ENCODE measurements at places on chromosomes 11 and 22. TPM values are rescaled to one million over a fixed set of nuclear protein-coding genes. Genes with fewer than 3 reads are reported as not detected.

The NAALAD2 gene
- not detected for total RNA-seq

The GAS2L1 gene
- 7.5 TPM for total RNA-seq

The OR2AG1 gene
- total RNA-seq: not detected

The SERPING1 gene
- 0.21 TPM for total RNA-seq

The FOXRED2 gene
- 13.1 TPM for total RNA-seq

The C1QTNF4 gene
- 1.0 TPM for total RNA-seq

The MB gene
- total RNA-seq: not detected

GRCh38 chr11:117502015-117502778, 174.5 kb downstream of the CEP164 start:
- DNase-seq: no peak

GRCh38 chr11:19102521-19102900, 14.5 kb upstream of the ZDHHC13 start:
- DNase-seq: no peak

DNA sequence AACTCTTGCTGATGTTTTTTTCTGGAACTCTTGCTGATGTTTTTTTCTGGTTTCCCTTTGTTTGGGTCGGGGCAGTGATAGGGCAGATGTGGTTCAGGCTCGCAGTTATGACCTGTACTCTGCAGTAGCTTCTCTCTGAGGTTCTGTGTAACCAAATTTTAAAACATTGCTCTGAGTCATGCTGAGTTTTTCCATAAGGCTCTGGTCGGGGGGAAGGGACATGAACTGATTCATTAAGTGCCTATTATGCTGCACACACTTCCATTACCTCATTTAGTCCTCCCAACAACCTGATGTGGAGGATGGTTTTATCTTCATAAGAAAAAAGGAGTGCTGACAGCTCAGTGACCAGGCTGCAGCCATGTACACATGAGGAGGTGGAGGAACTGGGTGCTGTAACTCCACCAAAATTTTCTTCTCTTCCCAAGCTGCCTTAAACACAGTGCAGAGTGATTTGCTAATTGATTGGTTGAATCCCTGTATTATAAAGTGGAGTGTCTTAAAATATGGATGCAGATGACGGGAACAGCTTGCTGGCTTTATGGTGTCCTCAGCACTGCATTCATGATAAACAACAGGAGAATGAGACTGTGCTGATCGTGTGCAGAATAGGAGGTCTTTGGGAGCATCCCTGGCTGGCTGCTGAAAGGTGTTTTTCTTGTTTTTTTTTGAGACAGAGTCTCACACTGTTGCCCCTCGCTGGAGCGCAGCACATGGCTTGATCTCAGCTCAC, 19.1 kb downstream of the TNRC6B start:
- DNase-seq: no peak

GRCh38 chr22:35380537-35381423, at the start of gene HMOX1:
Gene HMOX1 (plus strand): TSS chr22:35381096. CDS start chr22:35381174, 78 bp downstream.
- peak; percentile 63 for DNase-seq

GRCh38 chr22:23282089-23282501, 101.8 kb downstream of the BCR start:
- no peak for DNase-seq

- peak; percentile 54 for DNase-seq
These were observed 519 bp downstream of the ARRB1 start for GRCh38 chr11:75350743-75351540.

DNA sequence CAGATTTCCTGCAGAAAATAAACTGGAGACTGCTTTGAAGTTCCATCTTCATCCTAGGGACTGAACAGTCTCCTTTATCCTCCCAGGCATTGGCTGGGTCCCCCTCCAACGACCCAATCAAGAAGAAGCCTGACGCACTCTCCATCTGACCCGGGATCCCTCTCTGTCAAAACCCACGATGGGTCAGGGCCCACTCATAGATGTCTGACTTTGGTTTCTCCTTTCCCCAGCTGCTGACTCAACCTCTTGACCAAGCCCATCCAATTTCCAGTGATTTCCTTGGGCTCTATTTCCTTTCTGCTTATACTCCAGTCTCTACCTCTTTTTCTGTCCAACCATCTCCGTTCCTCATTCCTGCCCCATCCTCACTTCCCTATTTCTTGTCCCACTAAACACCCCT, 189.7 kb downstream of the MIAT start:
- DNase-seq: no peak

DNA sequence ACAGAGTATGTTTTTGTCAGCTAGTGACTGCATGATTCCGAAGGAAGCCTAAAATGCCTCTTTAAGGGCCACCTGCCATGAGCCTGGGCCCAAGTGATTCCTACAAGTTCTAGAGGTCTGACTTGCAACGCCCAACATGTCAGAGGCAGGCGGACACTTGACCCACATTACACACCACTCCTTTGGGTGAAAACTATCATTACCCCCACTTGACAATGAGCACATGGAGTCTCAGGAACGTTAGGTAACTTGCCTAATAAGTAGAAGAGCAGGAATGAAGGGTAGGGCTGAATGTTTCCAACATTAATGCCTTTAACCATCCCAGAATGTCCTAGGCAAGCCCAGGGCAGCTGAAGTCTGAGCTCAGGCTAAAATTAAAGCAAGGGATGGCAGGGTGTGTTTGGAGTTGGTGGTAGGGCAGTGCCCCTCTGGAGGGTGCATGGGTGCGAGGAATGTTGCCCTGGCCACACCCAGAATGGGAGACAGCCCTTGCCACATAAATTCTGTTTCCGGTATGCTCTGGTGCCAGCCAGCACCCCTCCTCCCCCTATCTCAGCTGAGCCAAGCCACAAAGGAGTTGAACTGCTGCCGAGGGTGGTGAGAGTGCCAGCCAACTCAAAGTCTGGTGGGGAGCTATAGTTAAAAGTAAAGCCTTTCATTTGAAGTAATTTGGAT, 2.5 kb downstream of the PLAAT2 start:
- DNase-seq: peak; percentile 51

DNA sequence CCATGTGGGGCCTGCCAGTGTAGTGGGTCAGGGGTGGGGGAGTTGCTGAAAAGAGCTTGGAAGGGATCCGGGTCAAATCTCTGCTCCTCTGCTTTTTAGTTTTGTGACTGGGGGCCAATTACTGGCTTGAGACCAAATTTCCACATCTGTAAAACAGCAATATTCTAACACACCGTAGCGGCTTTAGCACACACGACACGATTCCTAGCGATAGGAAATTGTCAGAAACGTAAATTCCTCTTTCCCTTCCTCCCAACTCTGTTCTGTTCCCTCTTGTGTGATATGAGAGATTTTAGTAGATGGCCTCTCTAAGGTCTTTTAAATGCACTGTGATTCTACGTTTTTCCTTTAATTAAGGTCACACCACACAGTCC, 71.9 kb downstream of the MICAL2 start:
- no peak for DNase-seq

- DNase-seq: no peak
These were observed 200.9 kb downstream of the SOX6 start for GRCh38 chr11:16155448-16155847.

- DNase-seq: no peak
These were observed 24.9 kb upstream of the CCDC89 start for GRCh38 chr11:85710917-85711316.

GRCh38 chr11:76916712-76917111, 56.0 kb downstream of the ACER3 start:
- no peak for DNase-seq

DNA sequence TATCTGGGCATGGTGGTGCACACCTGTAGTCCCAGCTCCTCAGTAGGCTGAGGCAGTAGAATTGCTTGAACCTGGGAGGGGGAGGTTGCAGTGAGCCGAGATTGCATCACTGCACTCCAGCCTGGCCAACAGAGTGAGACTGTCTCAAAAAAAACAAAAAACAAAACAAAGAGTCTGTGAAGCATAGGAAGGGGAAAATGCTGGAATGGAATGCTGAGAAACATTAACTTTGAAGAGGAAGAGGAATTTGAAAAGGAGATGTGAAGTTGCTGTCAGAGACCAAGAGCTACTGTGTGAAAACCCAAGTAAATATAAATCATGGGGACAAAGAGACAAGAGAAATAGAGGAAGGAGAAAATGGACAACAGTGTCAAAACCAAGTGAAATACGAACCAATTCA, 455.1 kb upstream of the ARHGAP42 start:
- no peak for DNase-seq

DNA sequence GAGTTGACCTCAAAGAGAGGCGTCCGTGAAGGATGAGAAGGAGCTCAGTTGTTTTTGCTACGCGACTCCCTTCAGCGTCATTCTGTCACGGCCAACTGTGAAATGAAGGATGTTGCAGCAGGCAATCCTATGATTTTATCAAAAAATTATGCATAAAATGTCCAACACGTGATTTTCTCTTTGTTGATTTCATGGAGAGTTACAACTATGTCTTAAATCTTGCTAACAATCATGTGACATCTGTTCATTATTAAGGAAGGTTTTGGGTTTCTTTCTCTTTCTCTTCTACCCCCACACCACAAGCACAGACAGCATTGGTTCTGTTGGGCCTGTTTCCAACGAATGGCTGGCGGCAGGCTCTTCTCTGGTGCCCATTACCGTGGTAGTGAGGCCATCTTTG, 3.7 kb downstream of the KRTAP5-4 start:
- DNase-seq: no peak

GRCh38 chr11:63489879-63490278, 1.1 kb downstream of the PLAAT5 start:
- no peak for DNase-seq

DNA sequence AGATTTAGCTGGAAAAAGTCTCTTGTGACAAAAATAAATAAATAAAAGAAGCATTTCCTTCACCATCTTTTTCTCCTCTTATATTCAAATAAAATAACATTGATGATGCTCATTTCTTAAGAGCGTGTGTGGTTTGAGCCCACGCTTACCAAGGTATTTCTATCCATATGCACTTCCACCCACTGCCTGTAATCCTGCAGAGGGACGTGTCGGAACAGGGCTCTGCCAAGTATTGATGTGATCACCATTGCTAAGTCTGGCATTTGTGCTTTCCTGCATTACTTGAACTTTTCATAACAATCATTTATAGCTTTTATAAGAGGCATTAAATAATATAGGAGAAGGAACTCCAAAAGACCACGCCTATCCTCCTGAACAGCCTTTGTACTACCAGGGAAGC, 107.6 kb downstream of the SHANK2 start:
- DNase-seq: no peak
